ENCODE measurements at places on chromosomes 3 and 15.

GRCh38 chr15:64763462-64763861 lies 11.9 kb downstream of the RBPMS2 start:
- no peak for DNase-seq

DNA sequence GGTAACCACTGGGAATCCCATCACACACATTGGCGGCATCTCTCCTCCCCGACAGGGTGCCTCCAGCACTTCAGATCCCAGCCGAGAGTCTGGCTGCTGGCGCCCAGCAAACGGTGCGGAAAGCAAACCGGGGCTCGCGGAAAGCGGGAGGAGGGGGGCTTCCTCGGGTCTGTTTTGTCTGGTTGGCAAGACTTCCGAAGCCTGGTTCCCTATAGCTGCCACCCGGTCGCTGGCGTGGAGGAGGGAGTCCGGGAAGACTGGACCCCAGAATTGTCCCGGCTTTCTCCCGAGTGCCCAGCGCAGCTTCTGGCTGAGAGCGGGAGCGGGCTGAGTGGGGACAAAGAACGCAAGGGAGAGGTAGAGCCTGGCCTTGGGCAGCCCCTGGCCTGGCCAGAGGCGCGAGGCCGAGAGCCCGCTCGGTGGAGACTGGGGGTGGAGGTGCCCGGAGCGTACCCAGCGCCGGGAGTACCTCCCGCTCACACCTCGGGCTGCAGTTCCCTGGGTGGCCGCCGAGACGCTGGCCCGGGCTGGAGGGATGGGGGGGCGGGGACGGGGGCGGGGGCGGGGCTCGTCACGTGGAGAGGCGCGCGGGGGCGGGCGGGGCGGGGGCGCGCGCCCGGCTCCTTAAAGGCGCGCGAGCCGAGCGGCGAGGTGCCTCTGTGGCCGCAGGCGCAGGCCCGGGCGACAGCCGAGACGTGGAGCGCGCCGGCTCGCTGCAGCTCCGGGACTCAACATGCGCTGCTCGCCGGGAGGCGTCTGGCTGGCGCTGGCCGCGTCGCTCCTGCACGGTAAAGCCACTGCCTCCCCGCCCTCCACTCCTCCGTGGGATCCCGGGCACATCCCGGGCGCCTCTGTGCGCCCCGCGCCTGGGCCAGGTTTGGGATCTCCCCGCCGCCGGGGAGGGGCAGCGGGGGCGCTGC lies at the start of gene CHRNA7:
CHRNA7 (plus strand) TSS at position 654 of the 920 bp plus-strand sequence; CDS start at position 734, 80 bp downstream.
- no peak for DNase-seq

DNA sequence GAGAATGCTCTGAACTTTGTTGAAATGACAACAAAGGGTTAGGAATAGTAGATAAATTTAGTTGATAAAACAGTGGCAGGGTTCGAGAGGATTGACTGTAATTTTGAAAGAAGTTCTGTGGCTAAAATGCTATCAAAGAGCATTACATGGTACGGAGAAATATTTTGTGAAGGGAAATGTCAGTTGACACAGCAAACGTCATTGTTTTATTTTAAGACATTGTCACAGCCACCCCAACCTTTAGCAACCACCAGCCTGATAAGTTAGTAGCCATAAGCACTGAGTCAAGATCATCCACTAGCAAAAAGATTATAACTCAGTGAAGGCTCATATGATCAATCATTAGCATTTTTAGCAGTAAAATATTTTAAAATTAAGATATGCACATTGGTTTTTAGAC lies 8.7 kb upstream of the ST3GAL6 start:
- DNase-seq, result no peak

DNA sequence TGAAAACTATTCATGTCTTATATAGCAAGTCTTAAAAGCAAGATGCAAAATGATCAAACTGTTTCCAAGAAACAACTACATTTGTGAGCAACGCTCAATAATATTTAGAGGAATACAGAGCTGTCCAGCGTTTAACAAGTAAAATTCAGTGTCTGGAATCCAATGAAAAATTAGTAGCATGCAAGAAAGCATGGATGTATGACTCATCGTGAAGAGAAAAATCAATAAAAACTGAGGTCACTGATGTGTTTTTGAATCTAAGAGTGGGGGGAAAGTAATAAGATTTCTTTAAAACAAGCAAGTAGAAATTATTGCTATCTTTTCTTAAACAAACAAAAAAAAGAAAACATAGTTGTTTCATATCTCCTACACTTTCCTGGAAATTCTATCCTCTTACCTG lies 600.3 kb upstream of the GOLIM4 start:
- DNase-seq, result no peak

DNA sequence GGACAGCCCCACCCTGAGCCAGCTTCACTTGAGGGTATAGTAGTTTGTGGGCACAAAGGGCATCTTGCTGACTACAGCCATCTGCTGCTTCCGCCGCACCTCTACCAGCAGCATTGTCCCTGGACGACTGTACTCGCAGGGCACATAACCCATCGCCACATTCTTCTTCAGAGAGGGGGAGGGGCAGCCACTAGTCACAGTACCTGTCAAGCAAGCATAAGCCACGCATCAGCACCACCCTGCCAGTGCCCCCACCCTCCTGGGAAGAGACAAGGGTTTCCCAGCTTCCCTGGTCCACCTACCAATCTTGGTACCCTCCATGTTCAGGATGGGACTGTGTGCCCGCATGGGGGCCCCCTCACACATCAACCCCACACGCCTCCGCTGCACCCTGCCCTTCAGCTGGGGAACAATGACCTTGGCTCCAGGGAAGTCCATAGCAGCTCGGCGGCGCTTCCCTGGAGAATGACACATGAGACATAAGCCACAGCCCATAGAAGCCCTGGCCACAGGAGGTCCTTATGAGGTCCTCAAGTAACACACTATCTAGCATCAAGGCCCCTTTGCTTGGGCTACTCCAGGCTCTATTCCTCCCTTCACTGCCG lies 4.7 kb downstream of the AMT start:
- no peak for DNase-seq

- no peak for DNase-seq
Measured at GRCh38 chr15:74240897-74241614, 4.9 kb downstream of the CCDC33 start.

- no peak for DNase-seq
Measured at GRCh38 chr15:62464705-62465104, 299.6 kb upstream of the C2CD4B start.

GRCh38 chr3:117788061-117788460 lies 1078.5 kb downstream of the TUSC7 start:
- no peak for DNase-seq

DNA sequence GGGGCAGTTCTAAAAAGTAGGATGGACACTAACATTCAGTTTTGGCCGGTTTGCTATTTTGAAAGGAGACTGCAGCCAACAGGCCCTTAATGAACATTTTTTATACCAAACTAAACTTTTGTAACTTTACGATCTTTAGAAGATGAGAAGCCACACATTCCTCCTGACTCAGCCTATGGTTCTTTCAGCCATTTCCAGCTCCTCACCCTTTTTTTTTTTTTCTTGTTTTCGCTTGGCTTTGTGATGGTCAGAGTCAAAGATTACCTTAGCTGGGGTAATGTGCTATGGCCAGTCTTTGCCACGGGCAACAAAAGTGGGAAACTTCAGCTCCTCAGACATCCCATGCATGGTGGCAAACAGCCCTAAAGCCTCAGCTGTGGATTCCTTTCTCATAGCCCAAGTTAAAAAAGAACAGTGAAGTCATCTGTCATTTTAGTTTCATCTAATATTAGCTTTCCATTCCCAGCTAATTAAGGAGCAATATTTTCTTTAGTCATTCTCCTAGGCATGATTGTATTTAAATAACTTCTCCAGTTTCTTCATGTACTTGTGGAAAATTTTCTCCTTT lies 368.7 kb downstream of the MFSD1 start:
- no peak for DNase-seq

DNA sequence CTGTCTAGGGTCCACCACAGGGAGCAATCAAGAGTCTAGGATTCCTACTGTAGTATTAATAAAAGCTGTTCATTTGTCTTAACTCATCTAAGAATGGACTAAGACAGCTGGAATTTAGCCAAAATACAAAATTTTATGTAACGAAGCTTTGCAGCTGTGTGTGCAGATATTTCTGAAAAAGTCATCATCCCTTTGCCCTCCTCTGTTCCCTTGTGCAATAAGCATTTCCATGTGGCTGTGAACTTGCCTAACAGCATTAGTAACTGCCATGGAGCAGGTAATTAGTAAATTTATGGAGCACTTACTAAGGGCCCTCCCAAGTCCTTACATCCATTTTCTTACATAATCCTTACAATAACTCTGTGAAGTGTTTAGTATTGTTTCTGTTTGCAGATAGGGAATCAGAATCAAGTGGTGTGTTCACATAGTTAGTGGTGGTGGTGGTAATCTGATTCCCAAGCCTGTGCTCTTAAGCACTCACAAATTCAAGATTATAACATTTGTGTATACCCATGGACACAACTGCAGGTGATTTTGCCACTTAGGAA lies 114.5 kb downstream of the RARB start:
- no peak for DNase-seq

- no peak for DNase-seq
Measured at GRCh38 chr3:35664460-35664919, 25.2 kb downstream of the ARPP21 start.

DNA sequence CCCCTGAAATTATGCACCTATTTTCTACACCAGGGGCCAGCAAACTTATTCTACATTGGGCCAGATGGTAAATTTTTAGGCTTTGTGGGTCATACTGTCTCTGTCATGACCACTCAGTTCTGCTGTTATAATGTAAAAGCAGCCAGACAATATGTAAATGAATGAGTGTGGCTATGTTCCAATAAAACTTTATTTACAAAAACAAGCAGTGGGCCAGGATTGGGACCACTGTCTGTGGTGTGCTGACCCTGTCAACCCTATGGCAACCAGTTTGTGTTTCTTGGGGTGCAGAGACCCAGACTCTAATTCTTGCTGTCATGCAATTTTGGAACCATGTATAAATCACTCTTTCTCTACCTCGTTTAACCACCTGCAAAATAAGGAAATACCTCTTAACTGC lies 74.7 kb downstream of the LRIG1 start:
- DNase-seq, result no peak

DNA sequence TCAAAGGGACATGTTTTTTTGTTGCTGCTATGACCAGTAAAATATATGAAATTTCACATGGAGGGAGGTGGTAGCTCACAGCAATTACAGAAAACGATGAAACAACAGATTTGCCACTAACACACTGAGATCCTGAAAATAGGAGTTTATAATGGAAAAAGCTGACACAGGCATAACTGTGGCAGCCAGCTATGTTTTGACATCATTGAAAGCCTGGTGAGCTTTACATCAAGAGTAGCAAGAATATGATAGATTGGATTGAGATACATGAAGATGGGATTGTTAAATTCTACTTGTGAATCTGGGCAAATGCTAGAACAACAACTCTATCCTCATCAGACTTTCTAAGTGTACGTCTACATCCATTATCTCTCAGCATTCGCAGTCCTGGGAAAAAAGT lies 760.7 kb downstream of the GRM7 start:
- DNase-seq, result no peak

DNA sequence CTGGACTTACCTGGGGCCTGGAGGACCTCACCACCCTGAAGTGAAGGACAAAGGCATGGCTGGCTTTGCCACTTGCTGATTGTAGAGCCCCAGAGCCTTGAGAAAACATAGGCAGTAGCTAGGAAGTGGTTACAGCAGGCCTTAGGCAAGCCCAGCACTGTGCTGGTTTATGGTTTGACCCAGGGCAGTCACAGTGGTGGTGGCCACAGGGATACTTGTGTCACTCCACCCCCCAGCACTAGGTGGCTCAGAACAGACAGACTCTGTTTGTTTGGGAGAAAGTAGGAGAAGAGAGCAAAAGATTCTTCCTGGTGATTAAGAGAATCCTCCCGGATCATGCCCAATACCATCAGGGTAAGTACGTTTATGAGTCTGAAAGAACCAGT lies 13.2 kb upstream of the COL8A1 start:
- no peak for DNase-seq

DNA sequence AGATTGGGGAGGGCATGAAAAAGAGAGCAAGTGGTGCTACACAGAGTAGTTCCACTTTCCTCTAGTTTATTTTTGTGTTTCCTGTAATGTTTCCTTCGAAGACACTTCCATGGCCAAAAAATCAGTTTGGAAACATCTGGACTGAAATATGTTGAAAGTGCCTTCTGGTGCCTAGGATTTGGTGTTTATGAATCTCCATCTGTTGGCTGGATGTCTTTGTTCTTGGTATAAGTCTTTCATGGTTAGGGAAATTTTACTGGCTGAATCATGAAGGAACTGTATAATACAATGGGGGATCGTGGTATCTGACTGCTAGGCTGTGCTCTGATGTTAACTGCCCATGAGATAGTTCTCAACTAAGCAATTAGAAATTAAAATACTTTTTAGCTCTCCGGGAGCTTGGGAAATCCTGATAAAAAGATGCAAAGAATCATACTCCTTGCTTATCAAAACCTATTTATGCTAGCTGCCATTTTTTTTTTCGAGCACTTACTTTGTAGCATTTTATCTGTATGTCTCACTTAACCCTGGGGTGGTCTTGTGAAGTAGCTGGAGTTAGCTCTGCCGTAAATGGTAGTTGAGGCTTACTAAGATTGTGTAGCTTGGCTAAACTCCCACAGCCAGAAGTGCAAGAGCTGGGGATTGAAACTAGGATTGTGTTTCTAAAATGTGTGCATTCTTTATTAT lies 21.9 kb downstream of the AKAP13 start:
- DNase-seq, result no peak

- DNase-seq, result no peak
Measured at GRCh38 chr3:179861953-179862352, 174.8 kb downstream of the PEX5L start.

DNA sequence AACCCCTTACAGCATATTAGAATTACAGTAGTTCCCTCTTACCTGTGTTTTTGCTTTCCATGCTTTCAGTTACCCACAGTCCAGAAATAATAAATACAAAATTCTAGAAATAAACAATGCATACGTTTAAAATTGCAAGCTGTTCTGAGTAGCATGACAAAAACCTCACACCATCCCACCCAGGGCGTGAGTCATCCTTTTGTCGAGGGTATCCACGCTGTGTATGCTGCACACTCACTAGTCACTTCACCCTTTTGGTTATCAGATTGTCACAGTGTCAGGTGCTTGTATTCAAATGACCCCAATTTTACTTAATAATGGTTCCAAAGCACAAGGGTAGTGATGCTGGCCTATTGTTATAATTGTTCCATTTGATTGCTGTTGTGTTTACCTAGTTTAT lies 72.5 kb upstream of the P3H2 start:
- no peak for DNase-seq

- DNase-seq, result no peak
Measured at GRCh38 chr3:120102674-120103073, 8.4 kb upstream of the GSK3B start.

GRCh38 chr15:68589053-68589452 lies 10.3 kb downstream of the CORO2B start:
- no peak for DNase-seq

DNA sequence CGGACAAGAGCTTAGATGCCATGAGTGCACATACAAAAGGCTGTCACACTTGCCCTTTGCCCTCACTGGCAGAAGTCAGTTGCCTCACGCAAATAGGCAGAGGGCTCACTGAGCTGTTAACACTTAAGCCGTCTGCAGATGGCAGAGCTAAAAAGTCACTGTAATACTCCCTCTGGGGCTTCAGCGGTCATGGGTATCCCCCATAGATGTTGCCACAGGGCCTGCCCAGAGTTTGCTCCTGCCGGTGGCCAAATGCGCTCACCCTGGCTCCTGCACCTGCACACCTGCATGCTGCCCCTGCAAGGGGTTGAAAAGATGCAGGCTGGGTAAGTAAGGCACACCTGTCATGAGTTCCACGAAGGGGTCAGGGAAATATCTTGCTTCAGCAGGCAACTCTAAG lies 741.5 kb downstream of the EDEM1 start:
- DNase-seq, result no peak

GRCh38 chr3:97089621-97090020 lies 275.2 kb downstream of the EPHA6 start:
- no peak for DNase-seq

GRCh38 chr15:80495401-80495942 lies 91.3 kb downstream of the ARNT2 start:
- DNase-seq, result no peak

GRCh38 chr15:90213122-90213817 lies 12.1 kb downstream of the SEMA4B start:
- DNase-seq, result no peak

Data from stimulated activated CD8-positive, alpha-beta memory T cell treated with anti-CD3 and anti-CD28 coated beads, Interleukin-7, amount 100 ng/mL, for 1 hour (primary cell).